ENCODE measurements at places on chromosomes 13 and 19.

DNA sequence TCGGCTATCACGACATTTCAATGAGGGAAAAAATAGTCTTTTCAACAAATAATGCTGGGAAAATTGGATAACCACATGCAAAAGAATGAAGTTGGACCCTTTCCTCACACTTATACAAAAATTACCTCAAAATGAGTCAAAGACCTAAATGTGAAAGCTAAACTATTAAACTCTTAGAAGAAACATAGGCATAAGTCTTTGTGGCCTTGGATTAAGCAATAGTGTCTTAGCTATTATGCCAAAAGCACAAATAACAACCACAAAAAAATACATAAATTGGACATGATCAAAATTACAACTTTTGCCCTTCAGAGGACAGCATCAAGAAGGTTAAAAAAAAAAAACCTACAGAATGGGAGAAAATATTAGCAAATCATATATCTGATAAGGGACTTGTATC lies 156.6 kb downstream of the FOXO1 start:
- DNase-seq, result no peak

- DNase-seq, result no peak
Observed at GRCh38 chr19:45613926-45614725, 12.1 kb upstream of the GPR4 start.

- DNase-seq, result peak; percentile 21
Observed at GRCh38 chr13:30373727-30374126, 48.6 kb upstream of the UBE2L5 start.

GRCh38 chr13:44379885-44380284 lies 6.3 kb downstream of the SERP2 start:
- DNase-seq, result no peak

DNA sequence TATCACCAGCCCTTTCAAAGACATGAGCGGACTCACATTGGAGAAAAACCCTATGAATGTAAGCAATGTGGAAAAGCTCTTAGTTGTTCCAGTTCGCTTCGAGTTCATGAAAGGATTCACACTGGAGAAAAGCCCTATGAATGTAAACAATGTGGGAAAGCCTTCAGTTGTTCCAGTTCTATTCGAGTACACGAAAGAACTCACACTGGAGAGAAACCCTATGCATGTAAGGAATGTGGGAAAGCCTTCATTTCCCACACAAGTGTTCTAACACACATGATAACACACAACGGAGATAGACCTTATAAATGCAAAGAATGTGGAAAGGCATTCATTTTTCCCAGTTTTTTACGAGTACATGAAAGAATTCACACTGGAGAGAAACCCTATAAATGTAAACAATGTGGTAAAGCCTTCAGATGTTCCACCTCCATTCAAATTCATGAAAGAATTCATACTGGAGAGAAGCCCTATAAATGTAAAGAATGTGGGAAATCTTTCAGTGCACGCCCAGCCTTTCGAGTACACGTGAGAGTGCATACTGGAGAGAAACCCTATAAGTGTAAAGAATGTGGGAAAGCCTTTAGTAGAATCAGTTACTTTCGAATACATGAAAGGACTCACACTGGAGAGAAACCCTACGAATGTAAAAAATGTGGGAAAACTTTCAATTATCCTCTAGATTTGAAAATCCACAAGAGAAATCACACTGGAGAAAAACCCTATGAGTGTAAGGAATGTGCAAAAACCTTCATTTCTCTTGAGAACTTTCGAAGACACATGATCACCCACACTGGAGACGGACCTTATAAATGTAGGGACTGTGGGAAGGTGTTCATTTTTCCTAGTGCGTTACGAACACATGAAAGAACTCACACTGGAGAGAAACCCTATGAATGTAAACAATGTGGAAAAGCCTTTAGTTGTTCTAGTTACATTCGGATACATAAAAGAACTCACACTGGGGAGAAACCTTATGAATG lies 17.6 kb downstream of the ZNF791 start:
- no peak for DNase-seq

GRCh38 chr19:40584007-40584406 lies 7.3 kb downstream of the SHKBP1 start:
- no peak for DNase-seq

GRCh38 chr19:9156304-9156703 lies 16.1 kb downstream of the ZNF317 start:
- no peak for DNase-seq

DNA sequence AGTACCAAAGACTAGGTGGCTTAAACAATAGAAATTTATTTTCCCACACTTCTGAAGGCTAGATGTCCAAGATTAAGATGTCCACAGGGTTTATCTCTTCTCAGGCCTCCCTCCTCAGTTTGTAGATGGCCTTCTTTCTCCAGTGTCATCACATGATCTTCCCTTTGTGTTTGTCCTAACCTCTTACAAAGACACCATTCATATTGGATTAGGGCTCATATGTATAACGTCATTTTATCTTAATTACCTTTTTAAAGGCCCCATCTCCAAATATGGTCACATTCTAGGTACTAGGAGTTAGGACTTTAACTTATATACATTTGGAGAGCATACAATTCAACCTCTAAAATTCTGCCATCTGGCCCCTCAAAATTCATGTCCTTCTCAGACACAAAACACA lies 34.3 kb downstream of the N4BP2L2 start:
- no peak for DNase-seq

GRCh38 chr13:111251646-111252445 lies 68.6 kb upstream of the TEX29 start:
- no peak for DNase-seq

DNA sequence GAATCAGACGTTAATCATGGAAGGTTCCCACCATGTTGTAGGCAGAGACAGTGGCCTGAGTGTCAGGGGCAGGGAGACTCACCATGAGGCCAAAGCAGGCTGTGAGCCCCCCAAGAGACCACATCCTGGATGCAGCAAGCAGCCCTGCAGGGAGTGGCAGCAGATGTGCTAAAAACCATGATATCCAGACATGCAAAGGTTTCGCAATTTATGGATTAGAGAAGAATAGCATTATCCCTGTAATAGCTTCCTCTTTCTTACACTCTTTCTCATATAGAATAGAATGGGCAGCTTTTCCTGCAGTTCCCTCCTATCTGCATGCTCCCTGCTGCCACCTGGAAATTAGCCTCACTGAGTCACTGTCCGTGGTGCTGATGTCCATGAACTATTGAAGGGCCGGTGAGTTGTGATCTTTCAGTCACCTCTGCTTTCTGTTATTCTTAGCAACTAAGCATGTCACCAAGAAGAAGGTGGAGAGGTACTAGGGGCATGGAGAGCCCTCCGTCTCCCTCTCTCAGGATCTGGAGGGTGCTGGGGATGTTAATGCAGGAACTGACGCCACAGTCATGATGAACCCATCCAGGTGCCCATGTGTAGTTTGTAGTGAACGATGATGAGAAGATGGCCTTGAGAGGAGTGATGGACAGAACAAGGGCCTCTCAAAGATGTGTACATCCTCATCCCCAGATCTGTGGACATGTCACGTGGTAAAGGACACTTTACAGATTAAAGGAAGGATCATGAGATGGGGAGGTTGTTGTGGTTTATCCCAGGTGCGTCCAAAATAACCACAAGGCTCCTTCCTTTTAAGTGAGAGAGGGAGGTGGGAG lies 9.9 kb downstream of the CEACAM4 start:
- DNase-seq, result no peak

- no peak for DNase-seq
Observed at GRCh38 chr13:48404952-48405351, 8.0 kb downstream of the LPAR6 start.

DNA sequence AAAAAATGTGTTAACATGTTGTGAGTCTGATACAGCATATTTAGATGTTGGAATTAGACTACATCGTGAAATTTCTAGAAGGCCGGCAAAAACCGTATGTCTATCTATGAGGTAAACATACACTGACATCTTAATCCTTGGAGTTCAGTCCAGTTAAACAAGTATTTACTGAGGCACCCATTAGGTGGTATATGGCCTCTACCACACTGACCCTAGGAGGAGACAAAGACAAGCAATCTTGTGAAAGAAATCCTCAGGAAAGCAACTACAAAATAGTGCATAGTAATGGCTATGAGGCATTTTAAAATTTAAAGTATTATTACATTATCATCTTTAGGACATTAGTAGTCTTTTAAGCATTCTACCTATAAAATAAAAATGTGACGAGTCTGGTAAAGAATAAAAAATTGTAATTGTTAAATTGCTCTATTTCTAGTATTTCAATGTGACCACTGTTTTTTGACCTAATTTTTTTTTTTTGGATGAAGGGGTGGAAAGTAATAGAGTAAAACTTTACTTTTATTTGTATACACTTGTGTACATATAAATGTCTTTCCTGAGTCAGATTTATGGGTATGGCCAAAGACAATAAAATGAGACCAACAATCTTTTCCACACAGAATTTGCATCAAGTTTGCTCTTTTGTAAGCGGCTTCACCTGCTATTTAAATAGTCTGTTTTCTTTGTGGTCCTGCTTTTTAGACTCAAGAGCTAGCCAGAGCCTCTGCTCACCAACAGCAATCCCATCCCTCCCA lies 50.5 kb downstream of the KATNAL1 start:
- DNase-seq, result no peak

- no peak for DNase-seq
Observed at GRCh38 chr13:30676672-30677071, 58.7 kb upstream of the ALOX5AP start.

GRCh38 chr13:62094932-62095331 lies 679.3 kb upstream of the PCDH20 start:
- DNase-seq, result no peak

GRCh38 chr19:55068950-55069864 lies 6.3 kb upstream of the RDH13 start:
- DNase-seq, result no peak

DNA sequence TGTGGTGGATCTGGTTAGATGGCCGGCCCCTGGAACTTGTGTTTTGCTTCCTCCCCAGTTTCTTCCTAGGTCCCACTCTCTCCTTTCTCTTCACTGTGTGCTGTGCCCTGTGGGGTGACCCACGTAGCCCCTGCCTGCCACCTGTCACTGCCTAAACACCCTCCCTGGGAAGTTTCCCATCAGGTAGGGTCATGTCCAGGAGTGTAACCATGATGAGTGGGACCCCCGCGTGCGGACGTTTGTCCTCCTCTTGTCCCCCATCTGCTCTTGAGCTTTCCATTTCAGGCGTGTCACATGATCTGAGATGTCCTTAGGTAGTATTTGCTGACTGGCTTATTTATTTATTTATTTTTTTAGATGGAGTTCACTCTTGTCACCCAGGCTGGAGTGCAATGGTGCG lies 61.3 kb downstream of the ARHGEF7 start:
- no peak for DNase-seq

GRCh38 chr19:7507884-7508283 lies 8.0 kb upstream of the ZNF358 start:
- DNase-seq, result no peak

- no peak for DNase-seq
Observed at GRCh38 chr19:35901854-35902661, at the start of gene HCST. TSS of gene HCST (plus strand) at chr19:35902529. CDS start at chr19:35902594, 65 bp downstream.

- no peak for DNase-seq
Observed at GRCh38 chr19:2608602-2608922, 93.9 kb downstream of the GNG7 start.

GRCh38 chr13:91816263-91816807 lies 417.9 kb downstream of the GPC5 start:
- DNase-seq, result no peak

All from activated T-cell treated with anti-CD3 and anti-CD28 coated beads, Interleukin-2, amount 50 U/mL, for 4 hours (primary cell).